ENCODE measurements at places on chromosomes 2 and 18.

DNA sequence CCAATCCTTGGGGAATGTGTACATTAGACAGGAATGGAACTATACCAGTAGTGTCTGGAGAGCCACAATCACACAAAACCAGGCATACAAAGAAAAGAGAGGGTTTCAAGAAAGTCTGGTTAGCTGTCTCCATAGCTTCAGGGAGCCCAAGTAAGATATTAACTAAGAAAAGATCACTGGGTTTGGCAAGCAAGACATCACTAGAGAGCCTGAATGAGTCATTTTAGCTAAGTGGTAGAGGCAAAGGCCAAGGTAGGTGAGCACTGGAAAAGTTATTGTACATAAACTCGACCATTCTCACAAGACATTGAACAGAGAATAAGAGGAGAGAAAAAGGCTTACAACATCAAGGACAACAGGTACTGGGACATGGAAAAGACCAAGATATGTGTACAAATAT is 143.8 kb upstream of the ARL4C start:
- no peak for DNase-seq

DNA sequence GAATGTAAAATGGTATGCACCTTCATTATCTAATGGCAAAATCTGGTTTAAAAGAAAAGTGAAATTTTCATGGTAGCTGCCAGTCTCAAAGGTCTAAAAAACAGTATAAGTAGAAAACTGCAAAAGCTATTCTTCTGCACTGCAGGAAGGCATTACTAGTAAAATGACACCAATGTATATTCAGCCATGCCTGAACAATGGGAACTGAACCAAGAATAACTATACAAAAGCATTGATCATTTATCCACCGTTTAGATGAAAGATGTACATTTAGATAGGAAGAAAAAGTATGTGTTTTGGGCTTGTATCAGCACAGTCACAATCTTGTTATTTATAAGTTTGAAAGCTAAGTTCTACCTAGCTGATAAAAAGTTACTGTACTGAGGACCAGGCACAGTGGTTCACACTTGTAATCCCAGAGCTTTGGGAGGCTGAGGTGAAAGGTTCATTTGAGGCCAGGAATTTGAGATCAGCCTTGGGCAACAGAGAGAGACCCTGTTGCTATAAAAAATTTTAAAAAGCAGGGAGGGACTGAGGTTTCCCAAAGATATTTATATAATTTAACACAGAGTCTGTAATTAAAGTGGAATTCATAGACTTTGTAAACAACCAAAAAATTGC is 163.1 kb upstream of the WDSUB1 start:
- no peak for DNase-seq

GRCh38 chr2:160376576-160376975 is 117.0 kb downstream of the RBMS1 start:
- DNase-seq: peak; percentile 58

GRCh38 chr2:57515366-57515765 is 531.2 kb upstream of the VRK2 start:
- DNase-seq: no peak

GRCh38 chr2:205020673-205021072 is 475.4 kb downstream of the PARD3B start:
- DNase-seq: no peak

GRCh38 chr18:54033052-54033451 is 191.4 kb downstream of the MBD2 start:
- DNase-seq: no peak

GRCh38 chr2:158753641-158754611 is 41.2 kb upstream of the DAPL1 start:
- peak; percentile 68 for DNase-seq

DNA sequence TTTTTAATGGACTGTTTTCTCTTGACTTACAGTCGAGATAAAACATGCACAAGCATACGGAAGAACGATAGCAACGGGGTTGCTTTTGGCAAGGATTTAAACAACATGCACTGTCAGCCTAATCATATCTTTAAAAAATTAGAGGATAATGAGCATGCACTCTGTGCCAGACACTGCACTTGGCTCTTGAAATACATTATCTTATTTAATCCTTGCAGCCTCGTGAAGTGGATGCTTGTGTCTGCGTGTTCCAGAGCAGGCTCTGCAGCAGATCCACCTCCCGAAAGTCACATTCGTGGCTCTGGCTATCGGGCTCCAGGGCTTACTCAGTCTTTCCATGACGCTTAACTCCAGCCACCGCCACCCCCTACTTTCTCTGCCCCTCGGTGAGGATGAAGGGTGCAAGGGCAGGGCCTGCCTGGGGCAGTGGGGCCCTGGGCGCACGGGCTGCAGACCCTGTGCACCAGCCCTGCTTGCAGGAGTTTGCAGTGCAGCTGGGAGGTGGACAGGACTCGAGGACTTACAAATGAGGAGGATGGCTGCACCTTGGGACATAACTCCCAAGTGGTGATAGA is 61.7 kb downstream of the ACKR3 start:
- no peak for DNase-seq

- DNase-seq: no peak
Observed at GRCh38 chr2:72233211-72233610, 85.5 kb upstream of the CYP26B1 start.

DNA sequence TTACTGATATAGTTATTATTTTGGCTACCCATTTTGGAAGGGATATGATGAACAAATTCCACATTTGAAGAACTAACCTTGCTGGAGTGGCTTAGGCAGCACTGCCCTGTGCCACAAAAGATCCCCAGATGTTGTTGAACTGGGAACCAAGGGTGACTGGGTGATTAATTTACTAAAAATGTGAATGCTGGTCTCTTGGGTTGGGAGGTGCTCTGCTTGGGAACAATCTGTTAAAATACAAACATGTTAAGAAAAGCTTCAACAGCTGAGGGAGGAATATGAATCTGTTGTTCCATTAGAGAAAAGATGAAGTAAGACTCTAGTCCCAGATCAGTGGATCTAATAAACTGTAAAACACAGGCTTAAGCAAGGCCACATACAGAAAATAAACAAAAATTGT is 1860.1 kb downstream of the SUCLG1 start:
- no peak for DNase-seq

- peak; percentile 51 for DNase-seq
Observed at GRCh38 chr2:42810971-42811811, 18.8 kb upstream of the HAAO start.

DNA sequence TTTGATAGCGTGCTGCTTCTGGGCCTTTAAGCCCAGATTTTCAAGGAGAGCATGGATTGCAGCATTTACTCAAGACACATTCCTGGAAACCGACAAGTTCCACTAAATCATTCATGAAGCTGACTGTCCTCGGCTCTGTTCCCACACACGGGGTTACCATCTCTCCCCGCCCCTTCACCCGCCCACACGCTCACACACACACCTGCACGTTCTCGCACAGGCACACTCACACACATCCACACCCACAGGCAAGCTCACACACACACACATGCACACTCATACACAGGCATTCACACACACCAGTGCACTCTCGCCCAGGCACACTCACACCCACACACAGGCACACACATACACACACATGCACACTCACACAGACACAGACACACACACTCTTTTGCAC is 150.0 kb upstream of the AGAP1 start:
- DNase-seq: peak; percentile 64

DNA sequence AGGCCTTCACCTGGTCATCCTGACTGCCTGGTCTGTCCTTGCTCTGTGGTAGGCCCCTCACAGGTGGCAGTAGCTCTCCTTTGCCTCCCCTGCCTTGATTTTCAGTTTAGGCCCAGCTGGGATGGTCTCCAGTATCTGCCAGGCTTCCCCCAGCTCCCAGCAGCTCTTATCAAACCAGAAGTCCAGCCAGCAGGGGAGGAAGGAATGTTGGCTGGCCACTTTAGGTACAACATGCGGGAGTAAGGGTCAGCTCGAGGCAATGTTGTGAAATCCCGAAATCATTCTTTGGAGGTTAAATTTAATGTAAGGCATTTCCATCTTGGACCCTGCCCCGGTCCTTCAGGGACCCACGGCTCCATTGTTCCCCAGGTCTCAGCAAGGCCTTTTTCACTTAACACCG is 16.8 kb downstream of the ATP6V1C2 start:
- DNase-seq: no peak

GRCh38 chr18:31483396-31483795 is 14.6 kb upstream of the DSG2 start:
- no peak for DNase-seq

GRCh38 chr2:146323564-146323963 is 1521.3 kb upstream of the ACVR2A start:
- peak; percentile 12 for DNase-seq

GRCh38 chr2:232336981-232337720 is 41.4 kb upstream of the ALPP start:
- no peak for DNase-seq

GRCh38 chr2:24382363-24383073 is 22.2 kb upstream of the ITSN2 start:
- DNase-seq: peak; percentile 66

DNA sequence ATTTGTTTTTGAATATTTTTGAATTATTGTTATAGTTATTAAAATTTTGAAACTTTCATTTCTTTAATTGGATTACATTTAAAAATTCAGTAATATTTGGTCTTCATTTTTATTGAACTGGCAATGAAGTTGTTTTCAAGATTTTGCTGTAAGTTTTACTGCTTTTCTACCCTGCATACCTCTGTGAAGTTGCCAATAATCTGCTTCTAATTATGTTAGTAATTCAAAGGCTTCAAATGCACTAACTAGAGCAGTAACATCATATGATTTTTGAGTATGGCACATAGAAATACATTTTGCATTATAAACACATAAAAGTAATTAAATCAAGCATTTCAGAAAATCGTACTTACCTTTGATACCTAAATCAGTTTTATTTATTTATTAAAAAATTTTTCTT is 40.3 kb upstream of the FAM171B start:
- peak; percentile 67 for DNase-seq

DNA sequence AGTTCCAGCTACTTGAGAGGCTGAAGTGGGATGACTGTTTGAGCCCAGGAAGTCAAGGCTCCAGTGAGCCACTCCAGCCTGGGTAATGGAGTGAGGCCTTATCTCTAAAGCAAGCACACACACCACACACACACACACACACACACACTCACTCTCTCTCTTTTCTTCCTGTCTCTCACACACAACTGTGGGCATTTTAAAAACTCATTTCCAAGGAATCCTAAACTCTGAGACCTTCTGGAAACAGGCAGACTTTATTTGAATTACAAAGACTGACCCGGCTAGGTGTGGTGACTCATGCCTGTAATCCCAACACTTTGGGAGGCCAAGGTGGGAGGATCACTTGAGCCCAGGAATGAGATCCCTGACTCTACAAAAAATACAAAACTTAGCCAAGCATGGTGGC is 21.3 kb downstream of the WDSUB1 start:
- DNase-seq: peak; percentile 25

DNA sequence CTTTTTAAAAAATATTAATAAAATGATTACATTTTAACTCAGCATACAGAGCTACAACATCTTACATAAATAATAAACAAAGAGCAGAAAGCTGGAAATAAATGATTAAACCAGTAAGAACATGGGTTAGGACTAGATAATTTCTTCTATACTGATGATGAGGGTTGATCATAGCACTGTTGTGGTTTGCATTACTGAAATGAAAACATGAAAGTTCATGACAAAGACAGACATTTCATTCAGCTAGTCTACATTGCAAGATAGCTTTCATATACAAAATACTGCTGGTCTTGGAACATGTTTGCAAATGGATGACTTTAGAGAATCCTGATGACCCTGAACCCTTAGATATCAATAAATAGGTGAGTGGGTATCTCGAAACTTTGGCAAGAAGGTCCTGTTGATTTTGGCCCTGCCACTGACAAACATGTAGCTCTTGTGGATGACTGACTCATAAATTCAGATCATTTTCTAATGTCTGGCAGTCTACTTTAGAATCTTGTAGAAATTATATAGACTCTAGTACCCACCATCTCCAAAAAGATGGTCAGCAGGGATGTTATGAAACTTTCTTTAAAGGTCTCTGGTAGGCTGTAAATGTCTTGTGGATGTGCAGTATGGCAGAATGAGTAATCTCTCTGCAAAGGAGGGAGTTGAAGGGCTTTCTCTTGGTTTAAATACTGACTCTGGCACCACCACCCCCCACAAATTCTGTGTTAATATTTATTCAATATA is 15.5 kb upstream of the CDC42EP3 start:
- DNase-seq: no peak

DNA sequence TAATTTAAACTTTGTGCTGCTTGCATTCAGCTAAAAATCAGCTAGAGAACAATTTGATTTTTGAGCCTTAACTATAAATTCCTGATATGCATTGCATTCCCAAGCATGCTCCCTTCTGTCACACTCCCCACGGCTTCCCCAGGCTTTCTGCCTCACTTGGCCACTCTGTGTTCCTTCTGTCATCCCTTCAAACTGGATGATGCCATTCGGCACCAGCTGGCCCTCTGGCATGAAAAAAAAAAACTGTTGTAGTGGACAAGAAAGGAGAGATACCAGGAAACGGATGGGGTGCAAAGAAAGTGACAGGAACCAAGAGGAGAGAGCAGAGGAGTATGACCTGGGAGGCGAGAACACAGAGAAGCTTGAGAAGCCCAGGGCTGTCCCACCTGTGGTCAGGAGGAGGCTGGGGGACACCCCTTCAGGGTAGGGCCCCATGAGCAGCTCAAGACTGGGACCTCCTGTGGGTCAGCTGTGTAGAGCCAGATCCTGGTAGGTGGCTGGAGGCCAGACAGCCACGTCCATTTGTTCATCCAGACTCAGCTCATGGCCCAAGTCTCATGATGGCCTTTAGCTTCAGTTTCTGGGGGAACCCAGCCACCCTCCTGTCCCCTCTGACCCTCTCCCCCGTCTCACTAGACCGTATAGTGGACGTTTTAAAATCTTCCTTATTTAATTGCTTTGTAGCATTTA is 211.8 kb downstream of the GBX2 start:
- no peak for DNase-seq

DNA sequence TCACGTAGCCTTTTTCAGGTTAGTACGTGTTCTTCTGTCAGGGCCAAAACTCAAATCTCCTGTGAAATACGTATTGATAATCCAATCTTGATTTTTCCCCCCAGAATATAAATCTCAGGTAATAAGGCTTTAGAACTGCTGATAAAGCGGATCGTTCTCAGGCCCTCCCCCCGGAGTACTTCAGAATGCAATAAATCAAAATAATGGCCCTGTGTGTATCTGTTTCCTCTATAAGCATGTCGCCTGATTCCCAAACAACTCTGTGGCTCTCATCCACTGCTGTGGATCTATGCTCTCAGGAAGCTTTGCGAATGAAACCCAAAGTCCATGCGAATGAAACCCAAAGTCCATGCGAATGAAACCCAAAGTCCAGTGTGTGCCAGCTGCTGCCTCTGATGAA is 49.4 kb downstream of the IMPA2 start:
- no peak for DNase-seq

GRCh38 chr2:128178650-128179460 is 87.9 kb downstream of the UGGT1 start:
- peak; percentile 74 for DNase-seq
